Upper lobe of right lung (tissue), 1 donor: ENCODE measurements at places on chromosomes 16 and 17. TPM values are rescaled to one million over a fixed set of nuclear protein-coding genes. Genes with fewer than 3 reads are reported as not detected.

DNA sequence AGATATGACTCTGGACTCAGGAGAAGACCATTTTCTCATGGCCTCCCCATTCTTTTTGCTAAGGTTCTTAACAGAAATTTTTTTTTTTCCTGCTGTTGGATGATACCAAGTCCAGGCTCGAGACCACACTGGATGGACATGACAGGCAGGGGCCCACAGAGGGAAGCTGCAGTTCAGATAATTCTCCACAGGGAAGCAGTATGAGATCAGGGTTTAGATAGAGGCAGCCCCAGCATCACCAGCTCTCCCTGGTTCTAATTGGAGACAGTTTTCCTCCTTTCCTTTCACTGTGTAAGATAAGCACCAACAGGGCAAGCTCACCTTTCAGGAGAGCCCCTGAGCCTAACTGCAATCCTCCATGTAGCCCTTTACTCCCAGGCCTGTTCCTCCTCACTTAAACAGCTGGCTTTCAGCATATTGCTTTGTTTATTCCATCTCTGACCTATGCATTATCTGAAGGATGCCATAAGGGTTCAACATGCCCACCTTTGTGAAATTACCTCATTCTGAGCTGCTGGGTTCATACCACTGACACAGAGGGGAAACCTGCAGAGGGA is 108.1 kb downstream of the SNX11 start:
- no peak for DNase-seq
- H3K4me3 ChIP-seq = no peak overlapping the region
- no peaks in the 10 kb centered on the region for H3K4me1 ChIP-seq
- peaks cover 10% of the 10 kb centered on the region for H3K27me3 ChIP-seq
- no peaks in the 10 kb centered on the region for H3K36me3 ChIP-seq

DNA sequence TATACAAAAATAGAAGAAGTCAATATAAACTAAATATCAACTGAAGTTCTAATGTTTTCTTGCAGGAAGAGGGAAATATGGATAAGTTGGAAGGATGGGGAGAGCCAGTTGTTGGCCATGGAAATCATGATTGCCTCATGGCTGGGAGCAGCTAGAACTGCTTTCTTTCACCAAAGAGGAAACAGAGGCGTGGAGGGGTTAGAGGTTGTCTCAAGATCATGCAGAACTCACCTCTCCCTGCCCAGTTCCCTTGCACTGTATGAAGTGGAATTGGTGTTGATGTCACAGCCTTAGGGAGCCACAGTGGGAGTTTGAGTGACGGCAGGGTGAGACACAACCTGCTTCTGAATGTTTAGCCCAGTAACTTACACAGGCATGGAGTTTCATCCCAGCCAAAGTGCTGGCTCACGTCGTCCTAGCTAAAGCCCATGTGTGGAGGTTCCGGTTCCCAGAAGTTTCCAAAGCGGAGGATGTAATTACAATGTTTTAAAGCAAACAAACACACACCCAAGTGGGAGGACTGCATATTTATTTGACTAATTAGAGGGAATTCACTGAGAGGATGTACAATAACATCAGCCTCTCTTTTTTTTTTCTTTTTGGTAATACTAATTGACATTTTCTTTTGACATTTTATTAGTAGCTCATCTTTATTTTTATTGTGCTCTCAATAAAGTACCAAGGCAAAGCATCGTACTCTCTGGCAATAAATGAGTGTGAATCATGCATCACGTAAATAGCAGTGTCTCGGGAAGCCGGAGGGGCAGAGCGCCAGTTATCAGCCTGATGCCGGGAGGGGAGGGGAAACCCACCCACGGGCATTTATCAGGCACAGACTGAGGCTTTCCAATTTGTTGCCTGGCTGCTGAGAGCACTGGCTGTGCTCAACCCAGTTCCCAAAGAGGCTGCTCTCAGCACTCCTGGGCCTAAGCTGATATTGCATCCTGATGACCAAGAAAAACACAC is 118.7 kb upstream of the CDH5 start:
- peak overlapping the region; percentile 4 for H3K27ac ChIP-seq
- no peaks in the 10 kb centered on the region for H3K36me3 ChIP-seq
- DNase-seq = no peak
- no peaks in the 10 kb centered on the region for H3K27me3 ChIP-seq
- peaks cover 10% of the 10 kb centered on the region for H3K4me1 ChIP-seq
- no peak overlapping the region for H3K4me3 ChIP-seq

DNA sequence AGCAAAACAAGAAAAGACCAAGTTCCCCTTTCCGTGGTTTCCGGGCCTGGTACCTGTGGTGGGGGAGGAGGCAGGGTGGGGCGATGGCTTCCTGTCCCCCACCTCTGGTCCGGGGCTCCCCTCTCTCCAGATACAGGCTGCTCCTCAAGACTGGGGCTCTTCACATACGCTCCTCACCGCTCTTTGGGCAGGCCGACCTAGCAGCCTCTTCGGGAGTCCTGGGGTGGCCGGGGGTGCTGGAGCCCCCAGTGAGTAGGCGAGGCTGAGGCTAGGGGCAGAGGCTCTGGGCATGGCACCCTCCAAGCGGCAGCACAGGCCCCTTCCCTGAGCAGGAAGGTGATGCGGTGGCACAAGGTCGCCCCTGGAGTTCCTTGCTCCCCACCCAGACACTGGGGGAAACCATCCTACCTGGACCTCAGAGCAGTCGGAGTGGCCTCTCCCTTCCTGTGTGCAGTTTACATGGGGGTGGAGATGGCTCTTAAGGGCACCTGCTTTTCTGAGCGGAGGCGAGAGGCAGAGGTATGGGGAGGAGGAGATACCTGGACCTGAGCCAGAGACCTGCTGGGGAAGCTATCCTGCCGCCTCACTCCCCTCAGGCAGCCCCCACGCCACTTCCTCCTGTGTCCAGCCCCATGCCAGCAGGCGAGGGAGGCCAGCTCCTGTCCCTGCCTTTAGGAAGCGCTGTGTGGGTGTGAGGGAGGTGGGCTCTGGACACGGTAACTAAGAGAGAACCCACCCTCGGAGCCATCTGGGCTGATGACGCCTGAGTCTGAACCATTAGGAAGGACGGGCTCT is 891 bp downstream of the CORO1A start:
- H3K4me1 ChIP-seq = peaks cover 10% of the 10 kb centered on the region
- no peaks in the 10 kb centered on the region for H3K27me3 ChIP-seq
- H3K27ac ChIP-seq = peak overlapping the region; percentile 79
- H3K36me3 ChIP-seq = peaks cover 3% of the 10 kb centered on the region
- peak overlapping the region; percentile 65 for H3K4me3 ChIP-seq

GRCh38 chr16:68086336-68086841 is 1.2 kb downstream of the NFATC3 start:
- H3K27ac ChIP-seq = peak overlapping the region; percentile 91
- H3K4me1 ChIP-seq = peaks cover 52% of the 10 kb centered on the region
- peak overlapping the region; percentile 81 for H3K4me3 ChIP-seq
- no peaks in the 10 kb centered on the region for H3K36me3 ChIP-seq

DNA sequence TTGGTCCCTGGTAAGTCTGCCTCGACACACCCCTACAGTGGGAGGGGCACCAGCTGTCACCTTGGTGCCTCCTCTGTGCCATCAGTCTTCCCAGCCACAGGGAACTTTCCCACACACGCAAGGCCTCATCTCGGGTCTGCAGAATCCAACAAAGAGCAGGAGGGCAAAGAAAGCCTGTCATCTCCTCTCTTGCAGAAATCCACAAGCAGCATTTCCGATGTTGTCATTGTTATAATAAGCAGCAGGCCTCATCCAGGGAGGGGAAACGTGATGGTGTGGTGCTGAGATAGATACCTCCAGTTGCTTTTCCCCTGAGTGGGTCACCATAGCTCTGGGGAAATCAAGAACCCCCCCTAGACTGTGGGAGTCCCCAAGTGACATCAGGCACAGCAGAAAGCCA is 110.4 kb downstream of the CMIP start:
- H3K4me1 ChIP-seq = peaks cover 38% of the 10 kb centered on the region
- no peaks in the 10 kb centered on the region for H3K36me3 ChIP-seq
- no peaks in the 10 kb centered on the region for H3K27me3 ChIP-seq
- no peak overlapping the region for H3K4me3 ChIP-seq
- no peak overlapping the region for H3K27ac ChIP-seq
- no peak for DNase-seq

DNA sequence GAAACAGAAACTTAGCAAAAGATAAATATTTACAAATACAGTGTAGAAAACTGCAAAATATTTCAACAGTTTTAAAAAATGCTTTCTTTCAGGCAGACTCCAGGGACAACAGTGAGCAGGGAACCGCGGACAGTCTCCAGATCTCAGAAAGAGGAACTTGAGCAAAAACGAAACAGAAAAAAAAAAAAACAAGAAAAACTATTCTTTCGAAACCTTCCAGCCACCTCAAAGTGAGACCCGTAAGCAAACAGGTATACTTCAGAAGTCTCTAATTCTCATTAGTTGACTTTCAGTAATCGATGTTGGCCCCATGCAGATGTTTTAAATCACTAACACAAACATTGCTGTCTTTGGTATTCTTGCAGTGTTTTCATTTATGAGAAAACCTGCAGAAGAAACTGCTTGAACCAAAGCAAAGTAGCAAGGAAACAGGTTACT is 15.7 kb upstream of the CCL1 start:
- peak overlapping the region; percentile 25 for H3K4me3 ChIP-seq
- DNase-seq = no peak
- peaks cover 16% of the 10 kb centered on the region for H3K4me1 ChIP-seq
- no peaks in the 10 kb centered on the region for H3K27me3 ChIP-seq

- no peaks in the 10 kb centered on the region for H3K27me3 ChIP-seq
- peaks cover 65% of the 10 kb centered on the region for H3K4me1 ChIP-seq
- no peaks in the 10 kb centered on the region for H3K36me3 ChIP-seq
Observed at GRCh38 chr16:68083861-68084503, 1.2 kb upstream of the NFATC3 start.

- H3K27ac ChIP-seq = no peak overlapping the region
- H3K27me3 ChIP-seq = no peaks in the 10 kb centered on the region
- no peaks in the 10 kb centered on the region for H3K36me3 ChIP-seq
Observed at GRCh38 chr17:79850571-79851460, 11.6 kb upstream of the CBX4 start.

DNA sequence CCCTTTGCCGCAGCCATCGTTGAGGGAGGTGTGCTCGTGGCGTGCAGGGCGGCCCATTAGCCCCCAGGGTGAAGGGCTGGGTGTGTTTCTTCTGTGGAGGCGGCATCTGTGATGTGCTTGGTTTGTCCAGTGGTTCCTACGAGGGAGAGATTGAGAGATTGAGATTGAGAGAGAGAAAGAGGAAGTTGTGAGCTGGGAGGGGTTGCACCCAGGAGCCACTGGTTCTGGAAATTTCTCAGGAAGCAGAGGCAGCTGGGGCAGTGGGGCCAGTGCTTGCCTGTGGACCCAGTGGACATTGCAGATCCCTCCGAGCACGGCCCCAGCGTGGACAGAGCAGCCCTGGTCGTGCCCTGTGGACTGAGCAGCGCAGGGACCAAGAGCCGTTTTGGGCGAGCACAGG is 72.0 kb upstream of the ZNF750 start:
- no peak overlapping the region for H3K27ac ChIP-seq
- peaks cover 11% of the 10 kb centered on the region for H3K36me3 ChIP-seq
- no peaks in the 10 kb centered on the region for H3K4me1 ChIP-seq
- no peaks in the 10 kb centered on the region for H3K27me3 ChIP-seq
- DNase-seq = no peak

DNA sequence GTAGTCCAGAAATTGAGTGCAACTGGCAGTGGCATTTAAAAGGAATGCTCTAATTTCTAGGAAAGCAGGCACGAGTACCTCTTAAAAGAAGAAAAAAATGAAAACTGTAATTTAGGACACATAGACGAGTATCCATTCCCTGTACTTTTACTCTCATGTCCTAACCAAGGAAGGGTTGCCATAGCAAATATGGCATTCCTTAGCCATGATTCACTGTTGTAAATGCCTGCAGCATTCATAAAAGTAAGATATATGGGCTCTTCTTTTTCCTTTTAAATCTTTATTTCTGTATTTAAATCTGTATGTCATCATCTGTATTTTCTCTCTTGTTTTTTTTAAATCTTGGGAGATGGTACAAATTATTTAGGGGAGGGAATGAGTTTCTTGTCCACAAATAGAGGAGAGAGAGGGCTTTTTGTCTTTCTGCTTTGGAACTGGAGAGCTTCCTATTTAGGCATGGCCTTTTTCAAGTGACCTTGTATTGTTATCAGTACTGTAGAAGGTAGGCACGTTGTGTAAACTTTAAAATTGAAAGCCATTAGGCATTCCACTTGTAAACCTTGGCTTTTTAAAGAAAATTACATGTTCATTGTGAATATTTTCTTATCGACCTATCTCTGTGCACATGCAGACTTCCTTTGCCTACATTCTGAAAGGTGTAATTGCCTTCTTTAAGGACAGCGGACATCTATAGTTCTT is 50.0 kb downstream of the TENT4B start:
- no peak overlapping the region for H3K4me3 ChIP-seq
- H3K36me3 ChIP-seq = no peaks in the 10 kb centered on the region
- no peak for DNase-seq
- H3K27ac ChIP-seq = peak overlapping the region; percentile 73
- H3K4me1 ChIP-seq = peaks cover 42% of the 10 kb centered on the region
- no peaks in the 10 kb centered on the region for H3K27me3 ChIP-seq

DNA sequence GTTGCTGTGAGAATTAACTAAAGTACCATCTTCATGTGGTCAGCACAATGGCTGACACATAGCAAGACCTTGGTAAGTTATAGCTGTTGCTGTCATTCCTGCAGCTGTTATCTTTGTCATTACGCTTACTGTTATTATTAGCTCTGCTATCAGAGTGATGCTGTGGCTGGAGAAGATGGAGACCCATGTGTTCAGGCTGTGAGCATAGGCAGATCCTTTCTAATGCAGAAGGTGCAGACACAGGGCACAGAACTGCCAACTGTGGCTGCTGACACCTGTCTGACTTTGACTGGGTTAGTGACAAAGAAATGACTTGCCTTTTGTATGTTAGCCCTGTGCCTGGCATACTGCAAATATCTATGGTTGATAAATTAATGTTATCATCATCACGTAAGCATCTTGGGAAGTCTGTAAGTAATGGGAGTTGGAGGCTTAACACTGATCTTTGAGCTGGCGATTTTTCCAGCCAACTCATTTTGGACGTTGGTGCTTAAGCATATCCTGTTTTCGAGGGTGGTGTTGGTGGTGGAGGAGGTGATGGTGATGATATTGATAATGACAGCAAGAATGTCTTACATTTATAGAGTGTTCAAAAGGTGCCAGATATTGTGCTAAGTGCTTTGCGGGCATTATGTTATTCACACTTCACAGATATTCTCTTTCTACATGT is 695.3 kb downstream of the WWOX start:
- H3K36me3 ChIP-seq = no peaks in the 10 kb centered on the region
- H3K4me3 ChIP-seq = no peak overlapping the region
- no peaks in the 10 kb centered on the region for H3K27me3 ChIP-seq
- H3K4me1 ChIP-seq = no peaks in the 10 kb centered on the region
- no peak for DNase-seq
- no peak overlapping the region for H3K27ac ChIP-seq

The FOXN1 gene
- 0.35 TPM for total RNA-seq

The CES3 gene
- total RNA-seq = 3.4 TPM

The SLFN14 gene
- not detected for total RNA-seq

The MSI2 gene
- total RNA-seq = 31.3 TPM

The KRTAP1-3 gene
- not detected for total RNA-seq

The PRR29 gene
- 0.43 TPM for total RNA-seq
